Keratinocyte (primary cell): ENCODE measurements at places on chromosomes 3 and 15.

DNA sequence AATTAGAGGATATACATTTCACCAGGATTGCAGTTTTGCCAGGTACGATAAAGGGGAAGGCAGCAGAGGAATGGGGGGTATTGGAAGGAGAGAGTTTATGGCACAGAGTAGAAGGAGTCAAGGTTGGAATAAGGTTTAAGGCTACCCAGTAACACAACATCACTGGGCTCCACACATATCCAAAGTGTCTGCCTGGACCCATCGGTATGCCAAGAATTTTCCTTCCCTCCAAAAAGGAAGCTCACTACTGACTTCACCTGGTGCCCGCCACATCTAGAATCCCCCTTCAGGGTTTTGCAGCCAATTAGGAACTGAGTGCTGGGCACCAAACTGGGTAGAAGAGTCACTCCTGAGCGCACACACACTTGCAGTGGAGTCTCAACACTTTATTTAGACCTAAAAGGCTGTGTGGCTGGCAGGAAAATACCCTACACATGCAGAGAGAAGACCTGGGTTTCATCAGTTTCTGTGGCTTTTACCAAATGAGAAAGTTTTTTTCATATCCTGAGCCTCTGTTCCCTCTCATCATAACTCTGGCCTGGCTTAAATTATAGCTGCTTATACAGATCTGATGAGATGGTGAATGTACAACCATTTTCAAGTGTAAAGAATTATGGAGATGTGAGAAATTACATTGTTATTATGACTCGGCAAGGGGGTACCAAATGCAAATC, 190.8 kb upstream of the LPP start:
- no peak overlapping the region for H3K27ac ChIP-seq
- H3K36me3 ChIP-seq = no peaks in the 10 kb centered on the region
- H3K4me1 ChIP-seq = peaks cover 6% of the 10 kb centered on the region
- H3K4me3 ChIP-seq = no peak overlapping the region
- H3K27me3 ChIP-seq = no peaks in the 10 kb centered on the region

DNA sequence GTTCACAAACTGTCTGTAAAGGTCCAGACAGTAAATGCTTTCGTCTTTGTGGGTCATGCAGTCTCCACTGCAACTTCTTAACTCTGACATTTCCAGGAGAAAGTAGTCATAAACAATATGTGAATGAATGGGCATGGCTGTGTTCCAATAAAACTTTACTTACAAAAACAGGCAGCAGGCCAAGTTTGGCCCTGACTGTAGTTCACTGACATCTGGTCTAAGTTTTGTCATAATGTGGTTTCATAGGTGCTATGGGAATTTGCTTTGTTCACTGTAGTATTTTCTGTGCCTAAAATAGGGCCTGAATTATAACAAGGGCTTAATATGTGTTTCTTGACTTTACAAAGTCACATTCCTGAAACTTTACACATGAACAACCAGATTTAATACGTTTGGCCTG, 186.0 kb upstream of the KBTBD8 start:
- no peaks in the 10 kb centered on the region for H3K27me3 ChIP-seq
- no peak for DNase-seq
- no peak overlapping the region for H3K27ac ChIP-seq
- H3K4me1 ChIP-seq = peaks cover 3% of the 10 kb centered on the region

DNA sequence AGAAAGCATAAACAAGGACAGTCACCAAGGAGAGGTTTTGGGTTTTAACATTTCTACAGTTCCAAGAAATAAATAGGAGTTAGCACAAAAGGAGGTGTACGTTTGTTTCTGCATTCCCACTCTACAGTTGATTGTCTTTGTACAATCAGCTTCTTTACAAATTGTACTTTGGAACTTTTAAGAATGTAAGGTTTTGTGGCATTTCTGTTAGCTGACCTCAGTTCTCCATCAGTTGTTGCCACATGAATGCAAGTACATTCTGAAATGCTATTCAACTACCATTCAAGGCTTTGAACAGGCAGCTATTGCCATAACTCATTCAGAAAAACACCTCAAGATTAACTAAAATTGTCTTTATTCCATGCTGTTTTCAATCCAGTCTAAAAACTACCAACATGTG, 253.2 kb upstream of the UBE2E1 start:
- H3K36me3 ChIP-seq = no peaks in the 10 kb centered on the region
- no peak for DNase-seq
- H3K27ac ChIP-seq = no peak overlapping the region
- no peak overlapping the region for H3K4me3 ChIP-seq
- peaks cover 16% of the 10 kb centered on the region for H3K4me1 ChIP-seq

GRCh38 chr3:14766428-14767244, 52.1 kb upstream of the FGD5 start:
- no peak for DNase-seq
- H3K27ac ChIP-seq = no peak overlapping the region
- no peaks in the 10 kb centered on the region for H3K36me3 ChIP-seq
- H3K4me1 ChIP-seq = no peaks in the 10 kb centered on the region

- H3K27ac ChIP-seq = no peak overlapping the region
- H3K36me3 ChIP-seq = no peaks in the 10 kb centered on the region
- DNase-seq = no peak
- no peak overlapping the region for H3K4me3 ChIP-seq
- H3K27me3 ChIP-seq = no peaks in the 10 kb centered on the region
These were observed 141.3 kb upstream of the ATP2B2 start for GRCh38 chr3:10646531-10647335.

GRCh38 chr3:183396662-183397391, 31.6 kb downstream of the MCF2L2 start:
- no peak overlapping the region for H3K27ac ChIP-seq
- H3K36me3 ChIP-seq = no peaks in the 10 kb centered on the region
- H3K4me1 ChIP-seq = no peaks in the 10 kb centered on the region
- DNase-seq = no peak

GRCh38 chr3:164679245-164679644, 399.1 kb downstream of the SI start:
- no peaks in the 10 kb centered on the region for H3K36me3 ChIP-seq
- H3K27me3 ChIP-seq = no peaks in the 10 kb centered on the region
- no peak overlapping the region for H3K4me3 ChIP-seq
- DNase-seq = no peak
- H3K27ac ChIP-seq = no peak overlapping the region
- no peaks in the 10 kb centered on the region for H3K4me1 ChIP-seq

- no peaks in the 10 kb centered on the region for H3K36me3 ChIP-seq
- DNase-seq = no peak
- H3K27me3 ChIP-seq = no peaks in the 10 kb centered on the region
- H3K4me3 ChIP-seq = no peak overlapping the region
These were observed 103.6 kb downstream of the ADAMTS9 start for GRCh38 chr3:64584179-64584578.

DNA sequence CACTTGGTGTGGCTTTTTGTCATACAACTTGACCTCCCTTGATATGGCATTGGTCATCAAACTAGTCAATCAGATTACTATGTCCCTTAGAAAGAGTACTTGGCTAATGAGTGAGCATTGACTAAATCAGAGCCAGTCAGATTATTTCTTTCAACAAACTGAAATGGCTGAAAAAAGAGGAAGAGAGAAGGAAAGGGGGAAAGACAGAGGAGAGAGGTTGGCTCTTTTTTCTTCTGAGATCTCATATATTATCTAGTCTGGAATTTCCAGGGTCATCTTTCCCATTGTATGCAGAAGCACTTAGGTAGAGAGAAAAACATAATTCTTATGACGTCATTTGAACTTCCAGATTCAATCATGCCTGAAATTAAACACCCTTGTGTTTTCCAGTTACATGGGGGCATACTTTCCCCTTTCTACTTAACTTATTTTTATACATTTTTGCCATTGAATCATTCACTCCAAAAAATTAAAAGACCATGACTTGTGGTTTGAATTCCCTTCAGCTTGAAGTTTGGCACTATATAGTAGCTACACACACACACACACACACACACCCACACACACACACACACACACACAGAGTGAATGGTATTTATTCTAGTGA, 387.8 kb downstream of the LSAMP start:
- no peaks in the 10 kb centered on the region for H3K36me3 ChIP-seq
- H3K27ac ChIP-seq = no peak overlapping the region
- H3K4me3 ChIP-seq = no peak overlapping the region
- peaks cover 15% of the 10 kb centered on the region for H3K4me1 ChIP-seq
- no peaks in the 10 kb centered on the region for H3K27me3 ChIP-seq
- DNase-seq = no peak

- DNase-seq = no peak
- no peak overlapping the region for H3K27ac ChIP-seq
- no peak overlapping the region for H3K4me3 ChIP-seq
- no peaks in the 10 kb centered on the region for H3K4me1 ChIP-seq
- no peaks in the 10 kb centered on the region for H3K27me3 ChIP-seq
- H3K36me3 ChIP-seq = no peaks in the 10 kb centered on the region
These were observed 431.1 kb upstream of the ALCAM start for GRCh38 chr3:104935613-104936012.

DNA sequence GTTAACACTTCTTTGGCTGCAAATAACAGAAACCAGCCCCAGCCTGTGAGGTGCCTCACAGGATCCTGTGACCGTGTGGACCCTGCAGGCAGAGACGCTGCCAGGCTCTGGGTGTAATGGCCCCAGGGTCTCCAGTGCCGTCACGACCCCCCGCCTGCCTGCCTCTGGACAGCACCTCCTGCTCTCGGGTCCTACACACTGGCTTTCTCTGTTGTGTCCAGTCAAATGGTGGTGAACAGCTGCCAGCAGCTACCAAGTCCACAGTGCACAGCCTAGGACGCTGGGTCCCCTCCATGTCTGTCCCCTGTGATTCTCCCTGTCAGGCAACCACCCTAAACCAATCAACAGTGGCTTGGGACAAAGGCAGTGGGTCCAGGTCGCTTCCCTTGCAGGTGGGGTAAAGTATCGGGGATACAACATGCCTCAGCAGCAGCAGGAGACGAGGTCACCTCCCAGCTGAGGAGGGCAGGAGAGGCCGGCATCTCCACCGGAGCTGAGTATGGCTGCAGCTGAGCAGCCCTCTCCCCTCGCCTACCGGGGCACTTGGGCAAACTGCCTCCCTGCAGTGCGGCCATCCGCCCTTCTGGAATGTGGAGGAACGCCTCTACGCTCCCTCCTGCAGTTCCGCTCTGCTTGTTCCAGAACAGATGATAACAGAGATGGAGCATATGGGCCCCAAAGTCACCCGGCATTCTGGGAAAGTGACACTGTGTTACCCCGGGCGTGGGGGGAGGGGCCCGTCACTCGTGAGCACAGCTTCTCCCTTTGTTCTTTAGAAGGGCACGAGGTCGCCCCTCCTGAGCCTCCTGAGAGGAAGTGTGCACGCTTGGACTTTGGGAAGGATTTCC, 21.1 kb upstream of the SKOR1 start:
- H3K4me1 ChIP-seq = no peaks in the 10 kb centered on the region
- no peak for DNase-seq
- H3K27ac ChIP-seq = no peak overlapping the region
- H3K4me3 ChIP-seq = no peak overlapping the region

DNA sequence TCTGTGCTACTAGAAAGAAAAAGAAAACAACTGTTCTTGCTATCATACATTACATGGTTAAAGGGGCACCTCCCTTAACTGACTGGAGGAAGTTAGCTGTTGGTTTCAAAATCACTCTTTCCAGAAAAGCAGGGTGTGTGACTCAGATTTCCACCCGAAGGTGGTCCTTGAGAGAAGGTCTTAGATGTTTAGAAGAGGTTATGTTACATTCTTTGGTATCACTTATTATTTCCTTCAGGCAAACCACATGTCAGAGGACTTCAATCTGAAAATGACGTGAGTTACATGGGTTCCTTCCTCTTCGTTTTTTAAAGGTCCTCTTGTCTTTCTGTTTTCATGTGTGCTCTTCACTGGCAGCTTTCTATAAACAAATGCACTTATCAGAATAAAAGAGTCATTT, 307.9 kb upstream of the CBLB start:
- no peaks in the 10 kb centered on the region for H3K27me3 ChIP-seq
- H3K27ac ChIP-seq = no peak overlapping the region
- H3K36me3 ChIP-seq = no peaks in the 10 kb centered on the region
- no peak overlapping the region for H3K4me3 ChIP-seq
- DNase-seq = no peak

GRCh38 chr15:40891810-40892446, 2.3 kb upstream of the VPS18 start:
- H3K4me3 ChIP-seq = no peak overlapping the region
- H3K27ac ChIP-seq = no peak overlapping the region
- no peaks in the 10 kb centered on the region for H3K27me3 ChIP-seq
- H3K36me3 ChIP-seq = no peaks in the 10 kb centered on the region
- H3K4me1 ChIP-seq = peaks cover 15% of the 10 kb centered on the region

DNA sequence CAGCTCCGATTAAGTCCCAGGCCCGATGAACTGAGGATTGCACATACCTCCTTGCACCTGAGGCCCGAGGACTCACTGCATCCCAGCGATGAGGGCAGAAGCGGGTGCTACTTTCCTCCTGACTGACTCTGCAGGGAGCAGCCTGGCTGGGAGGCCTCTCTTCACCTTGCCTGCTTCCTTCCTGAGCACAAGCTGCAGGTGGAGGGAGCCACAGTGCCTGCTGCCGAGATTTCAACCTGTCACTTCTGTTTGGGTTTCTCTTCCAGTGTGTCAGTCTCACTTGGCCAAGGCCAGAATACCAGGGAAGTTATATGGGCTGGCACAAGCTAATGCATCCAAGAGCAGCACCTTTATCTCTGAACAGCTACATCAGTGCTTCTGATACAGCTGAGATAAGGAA, 185.4 kb downstream of the NTRK3 start:
- H3K27me3 ChIP-seq = no peaks in the 10 kb centered on the region
- no peak overlapping the region for H3K4me3 ChIP-seq
- DNase-seq = no peak
- H3K4me1 ChIP-seq = no peaks in the 10 kb centered on the region
- no peaks in the 10 kb centered on the region for H3K36me3 ChIP-seq

DNA sequence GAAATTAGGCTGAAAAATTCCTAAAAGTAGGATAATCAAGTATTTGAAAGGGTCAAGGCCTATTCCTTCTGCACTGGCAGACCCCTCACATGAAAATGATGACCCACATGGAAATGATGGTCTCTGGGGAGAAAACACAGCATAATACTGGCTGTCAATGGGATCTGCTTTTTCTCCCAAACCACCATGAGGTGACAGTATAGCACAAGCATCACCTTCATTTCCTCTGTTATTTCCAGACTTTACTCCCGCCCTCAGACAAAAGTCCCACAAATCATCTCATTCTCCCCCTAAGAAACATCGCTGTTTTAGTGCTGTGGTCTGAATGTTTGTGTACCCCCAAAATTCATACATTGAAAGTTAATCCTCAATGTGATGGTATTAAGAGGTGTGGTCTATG, 161.0 kb downstream of the RSL24D1 start:
- H3K4me1 ChIP-seq = no peaks in the 10 kb centered on the region
- no peaks in the 10 kb centered on the region for H3K27me3 ChIP-seq
- no peaks in the 10 kb centered on the region for H3K36me3 ChIP-seq
- no peak overlapping the region for H3K27ac ChIP-seq
- no peak overlapping the region for H3K4me3 ChIP-seq
